ENCODE measurements at places on chromosomes 12 and 14.

GRCh38 chr12:14373217-14373616, 7.7 kb downstream of the ATF7IP start:
- no peak for DNase-seq

DNA sequence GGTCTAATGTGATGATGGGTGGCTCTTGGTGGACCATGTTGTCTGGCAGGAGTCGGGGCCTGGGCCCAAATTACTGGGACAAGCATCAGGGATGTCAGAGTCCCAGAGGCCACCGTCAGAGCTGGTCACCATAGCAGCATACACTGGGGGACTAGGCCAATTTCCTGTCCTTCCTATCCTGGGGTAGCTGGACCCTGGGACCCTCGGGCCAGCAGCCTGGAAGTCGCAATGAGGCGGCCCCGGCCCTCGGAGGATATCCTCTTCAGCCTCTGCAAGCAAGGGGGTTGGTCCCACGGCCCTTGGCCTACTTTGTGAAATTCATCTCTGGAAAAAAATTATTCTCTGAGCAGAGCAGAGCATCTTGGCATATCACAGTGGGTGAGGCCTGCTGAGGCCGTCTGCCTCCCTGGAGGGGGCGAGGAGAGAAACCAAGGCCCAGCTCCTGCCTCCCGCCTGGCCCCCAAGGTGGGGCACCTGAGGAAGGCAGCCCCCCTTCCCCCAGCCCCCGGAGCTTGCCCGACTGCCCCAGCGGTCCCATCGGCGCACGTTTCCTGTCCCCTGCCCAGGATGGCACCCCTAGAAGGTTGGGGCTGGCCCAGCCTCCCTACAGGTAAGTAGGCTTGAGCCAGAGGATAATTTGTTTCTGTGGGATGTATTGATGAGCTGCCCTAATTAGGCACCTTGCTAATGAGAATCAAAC, 135.0 kb upstream of the MYL2 start:
- DNase-seq, result no peak

DNA sequence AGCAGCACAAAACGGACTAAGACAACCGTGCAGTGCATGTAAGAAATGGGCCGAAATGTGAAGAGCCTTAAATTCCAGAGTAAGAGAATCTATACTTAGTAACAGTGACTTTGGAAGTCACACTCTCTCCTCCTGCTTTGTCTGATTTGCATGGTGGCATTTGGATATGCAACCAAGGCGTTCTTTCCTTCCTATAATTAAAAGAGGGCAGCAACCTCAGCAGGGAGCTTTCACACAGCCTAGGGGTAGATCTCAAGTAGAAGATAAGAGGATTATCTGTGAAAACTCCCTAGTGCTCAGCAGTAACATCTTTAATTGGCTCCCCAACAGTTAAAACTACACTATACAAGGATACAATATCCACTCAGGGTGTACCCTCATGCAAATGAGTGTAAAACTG, 16.5 kb downstream of the GMFB start:
- no peak for DNase-seq

GRCh38 chr12:85519163-85519562, 239.1 kb downstream of the ALX1 start:
- DNase-seq, result no peak

- DNase-seq, result no peak
These were observed 2.2 kb downstream of the RIN3 start for GRCh38 chr14:92515546-92516343.

DNA sequence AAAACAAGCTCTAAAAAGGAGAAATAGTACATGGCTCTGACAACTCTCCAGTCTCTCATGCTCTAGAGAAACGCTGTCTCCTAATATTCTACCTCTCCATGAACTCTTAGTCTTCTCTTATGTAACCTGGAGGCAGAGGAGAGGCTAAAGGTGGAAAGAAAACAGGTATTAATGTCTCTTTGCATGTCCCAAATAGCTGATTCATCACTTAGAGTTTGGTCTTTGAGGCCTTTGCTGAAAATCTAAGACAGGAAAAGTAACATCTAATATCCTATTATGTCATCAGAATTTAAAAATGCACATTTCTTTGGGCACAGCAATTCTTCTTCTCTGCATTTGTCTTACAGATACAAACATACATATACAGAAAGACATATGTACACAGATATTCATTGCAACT, 127.2 kb downstream of the DHRS2 start:
- no peak for DNase-seq

GRCh38 chr14:100132903-100133510, 26.4 kb downstream of the DEGS2 start:
- DNase-seq, result no peak

- DNase-seq, result no peak
These were observed 51.2 kb upstream of the TMPO start for GRCh38 chr12:98464190-98464589.

DNA sequence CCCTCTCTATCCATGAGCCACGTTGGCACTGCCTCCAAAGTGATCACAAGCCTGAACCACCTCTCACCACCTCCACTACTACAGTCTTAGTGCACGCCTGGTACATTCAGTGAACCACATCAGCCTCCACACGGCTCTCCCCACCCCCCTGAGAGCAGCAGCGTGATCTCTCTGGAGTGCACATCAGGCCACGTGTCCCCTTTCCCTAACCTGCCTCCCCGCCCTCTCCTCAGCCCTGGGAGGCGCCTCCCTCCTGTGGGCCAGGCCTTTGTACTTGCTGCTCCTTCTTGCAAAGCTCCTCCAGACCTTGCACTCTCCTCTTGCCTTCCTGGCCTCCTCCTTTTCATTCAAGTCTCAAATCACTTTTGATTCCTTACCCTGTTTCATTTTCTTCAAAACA, 49.8 kb downstream of the SLC6A12 start:
- no peak for DNase-seq

GRCh38 chr12:49489720-49490119, 49.1 kb upstream of the KCNH3 start:
- DNase-seq, result no peak

DNA sequence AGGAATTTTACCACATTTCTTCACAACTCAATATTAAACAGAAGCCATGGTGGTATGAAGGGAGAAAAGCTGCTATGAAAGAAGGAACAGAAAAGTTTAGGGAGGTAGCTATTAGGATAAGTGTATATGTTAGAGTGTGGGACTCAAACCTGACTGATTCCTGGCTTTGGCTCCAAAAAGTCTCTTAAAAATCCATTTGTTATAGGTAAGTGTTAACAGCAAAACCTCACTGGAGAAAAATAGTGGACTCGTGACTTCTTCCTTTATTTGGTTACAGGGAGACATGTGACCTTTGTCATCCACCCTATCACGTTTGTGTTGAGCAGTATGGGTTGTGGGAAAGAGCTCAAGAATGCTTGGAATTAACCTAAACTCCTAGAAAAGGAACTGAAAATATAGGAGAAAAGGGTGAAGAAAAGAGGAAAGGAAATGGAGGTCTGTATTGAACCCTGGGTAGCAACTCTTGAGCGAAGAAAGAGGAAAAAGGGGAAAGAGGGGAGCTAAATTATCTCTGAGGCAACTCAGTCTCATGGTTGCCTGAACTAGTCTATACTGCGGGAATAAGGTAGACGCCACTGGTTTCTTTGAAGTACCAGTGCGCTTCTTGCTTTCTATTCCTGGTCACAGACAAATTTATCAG, 3.6 kb upstream of the EID3 start:
- no peak for DNase-seq

- no peak for DNase-seq
These were observed 908 bp downstream of the TDP1 start for GRCh38 chr14:89956661-89957009.

DNA sequence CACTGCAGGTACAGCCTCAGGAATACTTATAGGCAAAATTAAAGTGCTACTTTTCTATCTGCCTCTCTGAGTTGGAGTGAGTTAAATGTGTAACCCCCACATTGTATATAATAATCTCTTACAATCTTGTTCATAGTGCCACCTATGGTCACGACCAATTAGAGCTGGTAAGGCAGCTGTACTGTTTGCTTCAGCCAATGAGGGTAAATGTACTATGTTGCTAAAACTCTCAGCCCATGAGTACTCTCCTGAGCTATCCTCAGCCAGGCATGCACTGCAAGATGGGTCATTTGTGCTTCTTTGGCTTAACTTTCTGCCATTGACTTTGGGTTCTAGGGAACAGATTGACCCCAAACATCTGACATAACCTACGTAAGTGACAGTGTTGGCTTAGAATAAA, 15.0 kb upstream of the MDM2 start:
- no peak for DNase-seq

DNA sequence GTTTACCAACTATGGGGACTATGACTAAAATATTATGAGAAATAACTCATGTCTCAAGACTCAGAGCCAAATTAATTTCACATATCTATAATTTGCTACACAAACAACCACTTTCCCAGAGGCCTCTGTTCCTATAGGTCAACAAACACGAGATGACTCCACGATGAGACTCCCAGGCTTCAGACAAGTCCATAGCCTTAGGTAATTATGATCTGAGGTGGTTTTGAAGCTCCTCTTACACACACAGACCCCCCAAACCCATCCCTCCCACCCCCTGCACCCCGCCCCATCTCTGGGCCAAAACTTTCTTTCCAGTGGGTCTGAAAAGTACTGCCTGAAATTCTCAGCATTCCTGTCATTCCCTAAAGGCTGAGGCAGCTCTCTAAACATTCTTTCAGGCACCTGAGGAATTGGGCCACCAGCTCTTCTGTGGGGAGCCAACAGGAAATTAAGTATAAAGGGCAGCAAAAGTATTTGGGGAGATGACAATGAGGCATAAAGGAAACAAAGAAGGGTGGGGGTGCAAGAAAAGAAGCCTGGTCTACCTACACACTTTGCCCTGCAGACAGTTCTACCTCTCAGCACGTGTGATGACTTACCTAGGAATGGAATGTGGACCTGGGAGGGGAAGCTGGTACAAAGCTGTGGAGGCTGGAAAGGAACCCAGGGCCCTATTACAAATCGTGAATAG, 143.6 kb downstream of the PAWR start:
- no peak for DNase-seq

DNA sequence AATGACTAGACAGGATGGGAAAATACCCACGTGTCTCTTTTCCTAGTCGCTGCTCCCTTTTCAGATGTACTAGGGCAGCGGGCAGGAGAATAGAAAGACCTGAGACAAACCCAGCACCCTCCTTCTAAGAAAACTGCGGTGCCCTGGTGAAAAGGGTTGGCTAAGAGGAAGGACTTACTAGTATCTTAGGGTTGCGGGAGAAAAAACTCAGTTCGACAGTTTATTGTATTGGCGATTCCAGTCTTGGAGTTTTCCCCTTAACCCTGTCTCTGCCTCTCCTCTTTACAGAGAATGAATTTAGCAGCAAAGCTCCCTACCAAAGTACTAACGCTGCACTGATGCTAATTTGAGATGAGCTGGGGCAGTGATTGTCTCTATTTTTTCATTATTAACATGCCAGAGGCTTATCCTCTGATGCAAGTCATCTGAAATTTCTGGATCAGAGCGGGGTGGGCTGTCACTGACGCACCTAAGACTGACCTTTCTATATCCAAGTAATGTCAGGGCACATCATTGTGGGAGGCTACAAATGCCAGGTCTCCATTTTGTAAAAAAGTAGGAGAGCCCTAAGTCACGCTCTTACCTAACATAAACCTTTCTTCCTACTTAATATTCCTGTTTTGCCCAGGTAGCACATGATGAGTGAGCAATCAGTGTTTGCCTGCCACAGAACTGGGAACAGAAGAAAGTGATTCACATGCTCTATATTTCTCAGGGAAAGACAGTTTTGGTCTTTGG, 916 bp upstream of the PAWR start:
- DNase-seq, result no peak

DNA sequence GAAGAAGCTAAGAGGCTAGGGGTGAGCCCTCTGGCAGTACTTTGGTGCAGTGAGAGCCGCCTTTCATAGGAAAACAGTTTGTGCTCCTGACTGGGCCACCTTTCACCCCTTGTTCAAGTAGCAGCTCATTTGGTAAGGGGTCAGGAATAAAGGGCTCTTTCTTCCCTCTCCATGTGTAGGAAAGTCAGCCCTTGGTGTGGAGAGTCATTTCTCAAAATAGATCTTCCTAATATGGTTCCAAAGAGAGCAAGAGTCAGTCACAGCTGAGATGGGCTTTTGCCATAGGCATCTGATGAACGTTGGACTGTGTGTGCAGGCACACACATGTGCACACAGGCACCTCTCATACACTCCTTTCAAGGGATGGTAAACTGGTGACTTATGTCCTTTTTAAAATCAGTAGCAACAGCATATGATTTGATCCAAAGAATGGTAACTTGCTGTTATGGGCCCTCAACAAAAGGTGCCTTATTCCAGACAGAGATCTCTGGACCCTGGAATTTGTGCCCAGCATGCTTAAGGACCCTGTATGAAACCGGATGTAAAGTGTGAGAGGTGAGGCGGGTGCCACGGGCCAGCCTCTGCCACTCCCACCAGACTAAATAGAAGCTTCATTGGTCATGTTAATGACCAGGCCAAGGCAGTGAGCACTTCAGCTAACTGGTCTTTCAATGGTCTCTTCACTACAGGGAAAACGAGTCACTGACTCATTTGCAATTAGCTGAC, 16.7 kb upstream of the RIC8B start:
- DNase-seq, result no peak

DNA sequence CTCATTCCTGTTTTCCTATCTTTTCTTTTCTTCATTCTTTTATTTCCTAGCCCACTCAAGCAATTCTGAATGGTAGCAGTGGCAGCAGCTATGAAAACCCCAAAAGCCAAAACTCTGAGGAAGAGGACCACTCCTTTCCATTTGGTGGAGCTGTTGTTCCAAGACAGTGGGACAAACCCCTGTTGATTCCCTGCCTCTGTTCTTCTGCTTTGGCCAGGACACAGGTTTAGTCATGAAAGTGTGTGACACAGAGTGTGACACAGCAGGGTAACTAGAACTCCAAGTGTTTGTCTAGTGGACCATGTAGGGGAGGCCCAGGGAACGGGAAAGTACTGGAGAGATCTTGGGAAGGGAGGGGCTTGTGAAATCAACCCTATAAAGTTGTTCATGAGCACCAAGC, 71.1 kb downstream of the PTCSC3 start:
- no peak for DNase-seq

- DNase-seq, result no peak
These were observed 76.3 kb downstream of the HECTD4 start for GRCh38 chr12:112305951-112306350.

GRCh38 chr12:26331960-26332359, 136.6 kb downstream of the SSPN start:
- no peak for DNase-seq

GRCh38 chr14:20802341-20803084, at the start of gene RNASE1:
Gene RNASE1, minus strand, starts transcription at chr14:20802844. Its CDS starts 776 bp downstream, at chr14:20802068.
- no peak for DNase-seq

- DNase-seq, result no peak
These were observed 268.6 kb downstream of the BTG1 start for GRCh38 chr12:91877022-91877421.

- no peak for DNase-seq
These were observed 13.0 kb downstream of the CIPC start for GRCh38 chr14:77111021-77111420.

All from psoas muscle (tissue), 8 donors.